Activated naive CD4-positive, alpha-beta T cell treated with Interleukin-2 at 50 U/mL for 16 hours (primary cell): ENCODE measurements at places on chromosomes 6 and 20.

GRCh38 chr6:142885182-142885867, 59.7 kb downstream of the HIVEP2 start:
- peak; percentile 41 for DNase-seq

DNA sequence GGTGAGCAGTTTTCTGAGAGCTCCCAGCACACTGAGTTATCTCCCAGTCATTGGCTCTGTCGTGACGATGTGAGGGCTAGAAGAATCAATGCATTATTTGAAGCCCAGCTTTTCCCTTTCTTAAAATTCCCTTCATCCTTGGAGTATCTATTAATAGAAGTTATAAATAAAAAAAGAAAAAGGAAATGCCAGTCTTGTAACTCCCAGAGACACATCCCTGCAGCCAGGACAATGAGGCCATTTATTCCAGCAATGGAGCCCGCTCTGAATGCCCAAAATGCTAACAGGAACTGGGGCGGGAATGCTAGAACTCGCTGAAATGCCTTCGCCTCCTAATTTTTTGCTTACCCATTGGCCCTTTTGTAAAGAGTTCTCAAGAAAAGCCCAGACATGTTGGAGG, 305.8 kb downstream of the TFAP2C start:
- no peak for DNase-seq

- DNase-seq: no peak
Measured at GRCh38 chr6:136809091-136809860, 13.1 kb upstream of the PEX7 start.

DNA sequence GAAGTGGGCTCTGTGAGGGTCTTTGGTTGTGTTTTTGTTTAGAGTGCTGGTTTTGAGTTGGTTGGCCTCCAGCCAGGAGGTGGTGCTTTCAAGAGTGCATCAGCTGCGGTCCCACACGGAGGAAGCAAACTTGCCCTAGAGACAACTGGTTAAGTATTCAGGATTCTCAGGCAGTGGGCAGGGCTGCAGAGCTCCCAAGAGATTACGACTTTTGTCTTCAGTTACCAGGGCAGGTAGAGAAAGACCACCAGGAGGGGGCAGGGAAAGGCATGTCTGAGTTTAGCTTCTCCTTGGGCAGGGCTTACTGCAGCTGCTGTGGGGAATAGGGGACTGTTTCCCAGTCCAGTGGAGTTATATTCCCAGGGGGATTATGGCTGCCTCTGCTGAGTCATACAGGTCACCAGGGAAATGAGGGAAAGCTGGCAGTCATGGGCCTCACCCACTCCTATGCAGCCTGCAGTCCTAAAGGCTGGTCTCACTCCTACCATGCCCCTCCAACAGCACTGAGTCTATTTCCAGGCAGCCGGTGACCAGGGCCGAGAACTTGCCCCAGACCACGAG, 64.3 kb downstream of the TTI1 start:
- no peak for DNase-seq

DNA sequence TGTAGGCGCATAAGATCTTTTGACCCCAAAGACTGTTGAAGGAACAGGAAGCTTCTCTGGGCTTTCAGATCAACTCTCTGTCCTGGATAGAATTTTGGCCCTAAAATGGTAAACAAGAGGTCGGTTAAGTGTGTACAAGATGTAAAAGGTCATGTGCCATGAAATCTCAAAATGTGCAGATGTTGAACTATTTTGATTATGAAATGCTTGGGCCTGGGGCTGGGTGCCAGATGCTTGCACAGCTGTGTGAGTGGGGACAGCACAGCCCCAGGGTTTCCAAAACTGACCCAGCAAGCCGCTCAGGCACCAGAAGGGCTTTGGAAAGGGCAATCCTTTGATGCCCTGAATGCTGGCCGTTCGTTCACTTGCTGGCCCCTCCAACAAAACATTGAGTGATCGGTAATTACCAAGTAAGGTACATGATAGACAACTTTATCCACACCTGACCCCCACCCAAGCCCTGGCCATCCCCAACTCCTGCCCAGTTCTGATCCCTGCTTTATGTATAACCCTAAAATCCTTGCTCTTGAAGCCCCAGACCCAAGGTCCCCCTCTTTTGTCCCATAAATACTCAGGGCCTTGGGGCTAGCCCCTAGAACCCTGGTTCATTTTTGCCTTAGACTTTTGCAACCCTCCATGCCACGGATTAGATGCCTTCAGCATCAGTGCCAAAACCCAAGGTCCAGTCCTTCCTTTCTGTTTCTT, 1.9 kb downstream of the TMEM239 start:
- DNase-seq: no peak

- DNase-seq: no peak
Measured at GRCh38 chr6:140905724-140906123, 1227.0 kb upstream of the GJE1 start.

- no peak for DNase-seq
Measured at GRCh38 chr6:46972531-46972930, 50.8 kb upstream of the ADGRF5 start.

- no peak for DNase-seq
Measured at GRCh38 chr6:119390247-119390793, 40.8 kb upstream of the MAN1A1 start.

GRCh38 chr6:125048274-125048673, 86.0 kb downstream of the RNF217 start:
- no peak for DNase-seq

- DNase-seq: no peak
Measured at GRCh38 chr20:17449031-17449430, 82.1 kb downstream of the BFSP1 start.

- DNase-seq: peak; percentile 41
Measured at GRCh38 chr20:58228484-58229197, at the start of gene ANKRD60. Gene ANKRD60 (minus strand): TSS chr20:58228653. CDS start chr20:58228653, 0 bp downstream.

DNA sequence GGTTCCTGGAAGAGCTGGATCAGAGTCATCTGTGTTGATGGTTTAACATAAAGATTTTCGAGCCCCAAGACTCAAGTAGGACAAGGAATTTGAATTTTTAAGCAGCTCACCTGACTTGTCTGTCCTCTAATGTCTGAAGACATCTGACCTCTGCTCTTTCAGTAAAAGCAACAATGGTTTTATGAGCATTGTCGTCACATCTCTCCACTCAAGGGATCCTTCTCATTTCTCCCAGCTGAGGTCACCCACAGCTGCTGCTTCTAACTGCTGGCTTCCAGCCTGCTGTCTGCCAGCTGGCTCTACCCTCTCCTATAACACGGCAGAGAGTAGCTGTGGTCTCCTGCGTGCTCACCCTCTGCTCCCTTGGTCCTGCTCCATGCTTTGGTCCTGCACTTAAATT, 24.7 kb upstream of the HDAC2 start:
- DNase-seq: no peak

DNA sequence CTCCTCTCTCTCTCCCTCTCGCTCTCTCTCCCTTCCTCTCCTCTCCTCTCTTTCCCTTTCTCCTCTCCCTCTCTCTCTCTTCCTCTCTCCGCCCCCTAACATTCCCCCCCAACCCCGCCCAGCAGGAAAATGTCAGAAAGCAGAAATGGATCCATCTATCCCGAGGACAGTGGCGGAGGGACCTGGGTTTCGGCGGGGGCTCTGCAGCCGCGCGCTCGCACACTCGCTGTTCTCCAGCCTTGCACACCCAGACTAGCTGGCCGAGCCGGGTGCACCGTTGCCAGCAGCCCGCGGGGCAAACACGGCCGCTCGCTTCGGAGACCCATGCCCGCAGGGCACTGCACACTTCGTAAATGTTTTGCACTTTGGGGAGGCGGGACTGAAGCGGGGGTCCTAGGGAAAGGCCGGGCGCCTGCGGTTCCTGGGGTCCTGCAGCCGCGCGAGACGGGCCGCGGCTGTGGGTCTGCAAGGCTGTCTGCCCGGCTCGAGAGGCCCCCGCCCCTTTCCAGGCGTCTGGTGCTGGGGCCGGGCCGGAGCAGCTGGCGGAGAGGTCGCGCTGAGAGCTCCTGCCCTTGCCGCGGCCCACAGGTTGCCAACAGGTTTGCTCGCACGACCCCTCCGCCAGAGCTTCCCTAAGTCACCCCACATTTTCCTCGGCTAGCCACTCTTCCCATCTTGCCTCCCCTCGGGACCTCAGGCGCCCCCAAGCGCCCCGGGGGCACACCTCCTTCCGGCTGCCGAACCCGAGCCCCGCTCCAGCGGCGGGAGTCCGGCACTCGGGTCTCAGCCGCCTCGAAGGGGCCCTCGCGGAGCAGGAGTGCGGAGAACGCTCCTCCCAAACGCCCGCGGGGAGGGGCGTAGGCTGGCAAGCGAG, 818 bp upstream of the MDGA1 start:
- peak; percentile 72 for DNase-seq

- DNase-seq: no peak
Measured at GRCh38 chr6:52000064-52000463, 87.3 kb downstream of the PKHD1 start.

DNA sequence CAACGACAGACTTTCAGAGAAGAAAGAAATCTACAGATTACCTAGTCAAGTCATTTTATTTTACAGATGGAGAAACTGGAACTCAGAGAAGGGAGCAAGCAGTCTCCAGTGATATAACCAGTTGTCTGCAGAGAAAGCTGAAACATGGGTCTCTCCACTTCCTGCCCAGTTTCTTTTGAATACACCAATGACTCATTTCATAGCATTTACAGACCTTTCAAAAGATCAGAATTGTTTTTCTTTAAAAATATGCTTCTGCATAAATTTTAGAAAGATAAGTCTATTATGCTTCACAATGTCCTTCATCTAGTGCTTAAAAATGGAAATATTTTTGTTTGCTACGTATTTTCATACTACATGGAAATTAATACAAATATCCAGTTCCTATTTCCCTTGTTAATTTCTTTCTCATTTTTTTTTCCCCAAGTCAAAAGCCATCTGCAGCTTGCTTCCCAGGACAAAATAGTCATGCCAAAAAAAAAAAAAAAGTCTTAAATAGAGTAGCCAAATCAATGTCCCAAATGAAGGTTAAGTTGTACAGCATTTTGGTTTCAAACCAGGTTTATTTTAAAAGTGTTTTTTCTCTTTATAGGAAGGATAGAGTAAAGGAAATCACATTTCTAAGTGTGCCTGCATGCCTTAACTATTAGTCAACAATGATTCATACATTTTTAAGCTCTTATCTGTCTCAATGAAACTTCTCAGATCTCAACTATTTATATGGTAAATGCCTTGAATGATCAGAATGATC, 36.9 kb downstream of the ARHGAP18 start:
- no peak for DNase-seq
